A549 treated with CpdA at 1 μM for 4 hours (cell line): ENCODE measurements at places on chromosomes 1 and 21. TPM values are rescaled to one million over a fixed set of nuclear protein-coding genes. Genes with fewer than 3 reads are reported as not detected.

The RGS7 gene
- total RNA-seq, result 0.03 to 0.12 TPM (median 0.09 TPM) in 4 of 5 replicates, not detected in the other

The CYYR1 gene
- total RNA-seq, result not detected in 5 replicates

The FGR gene
- total RNA-seq, result 0.05 to 0.08 TPM in 2 of 5 replicates, not detected in the others

The FAM78B gene
- 0.08 to 0.46 TPM (median 0.32 TPM) in 5 replicates for total RNA-seq

The PCP4 gene
- not detected in 5 replicates for total RNA-seq

The CRB1 gene
- total RNA-seq, result not detected in 5 replicates
